ENCODE measurements at places on chromosomes 2 and 18.

- no peak for DNase-seq
Observed at GRCh38 chr2:207683438-207683837, 28.0 kb upstream of the CCNYL1 start.

GRCh38 chr2:10947446-10948187, 35.9 kb downstream of the KCNF1 start:
- no peak for DNase-seq

DNA sequence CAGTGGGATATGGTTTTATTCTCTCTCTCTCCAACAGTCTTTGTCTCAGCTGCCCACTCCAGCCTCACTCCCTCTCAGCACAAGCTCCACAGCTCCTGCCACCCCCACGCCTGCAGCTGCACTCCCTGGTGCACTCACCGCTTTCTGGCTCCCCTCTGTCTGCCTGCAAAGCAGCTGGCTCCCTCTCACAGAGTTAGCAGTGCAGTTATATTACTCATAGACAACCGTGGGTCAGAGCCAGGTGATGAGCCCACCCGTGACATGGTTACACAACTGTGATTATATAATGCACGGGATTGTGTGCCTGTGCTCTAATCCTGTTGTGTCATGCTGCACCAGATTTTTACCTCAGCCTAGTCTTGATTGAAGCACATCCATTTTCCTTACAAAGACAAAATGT, 276.9 kb upstream of the CHAC2 start:
- DNase-seq, result no peak

- no peak for DNase-seq
Observed at GRCh38 chr2:113167115-113167932, 6.4 kb upstream of the PSD4 start.

- DNase-seq, result no peak
Observed at GRCh38 chr2:86498468-86499260, 57.5 kb downstream of the KDM3A start.

DNA sequence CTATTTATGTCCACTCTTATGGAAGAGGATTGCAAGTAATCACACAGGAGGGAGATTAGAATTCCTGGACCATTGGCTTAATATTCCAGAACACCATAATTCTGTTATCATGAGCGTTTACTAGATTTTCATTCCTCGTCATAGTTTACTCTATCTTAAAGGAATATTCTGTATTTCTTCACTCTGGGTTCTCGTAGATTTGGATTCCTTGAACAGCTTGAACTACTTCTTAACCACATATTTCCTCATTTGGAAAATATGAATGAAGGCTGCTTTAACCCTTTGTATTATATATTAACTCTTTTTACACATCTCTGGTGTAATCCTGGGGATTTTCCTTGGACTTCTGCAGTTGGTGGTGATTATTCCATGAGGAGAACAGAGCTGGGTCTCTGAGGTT, 46.3 kb upstream of the CCBE1 start:
- no peak for DNase-seq

DNA sequence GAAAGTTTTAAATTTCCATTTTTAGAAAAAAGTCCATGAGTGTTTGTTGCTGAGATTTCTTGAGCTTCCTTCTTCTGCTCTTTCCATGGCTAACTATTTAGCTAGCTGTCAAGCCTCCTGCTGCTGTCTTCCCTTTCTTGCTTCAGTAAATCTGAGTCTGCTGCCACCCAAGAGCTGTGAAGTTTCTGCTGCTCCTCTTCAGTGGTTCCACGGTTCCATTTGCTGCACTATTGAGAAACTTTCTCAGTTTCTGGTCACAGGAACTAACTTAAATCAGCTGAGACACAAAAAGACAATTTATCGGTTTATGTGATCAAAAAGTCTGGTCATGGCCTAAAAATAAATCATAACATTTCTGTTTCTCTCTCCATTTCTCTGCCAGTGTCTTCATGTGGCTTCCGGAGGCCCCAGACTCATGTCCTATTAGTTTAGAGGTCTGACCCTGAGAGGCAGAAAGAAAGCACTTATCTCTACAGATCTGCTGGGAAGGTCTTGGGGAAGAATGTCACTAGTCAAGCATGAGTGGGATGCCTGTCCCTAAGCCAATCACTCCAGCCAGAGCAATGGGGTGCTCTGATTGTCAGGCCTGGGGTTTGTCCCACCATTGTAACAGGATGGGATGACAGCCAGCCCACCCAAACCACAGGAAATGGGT, 73.0 kb upstream of the ARL4C start:
- DNase-seq, result no peak

GRCh38 chr18:2971741-2972552, 41.0 kb downstream of the LPIN2 start:
- no peak for DNase-seq

- DNase-seq, result no peak
Observed at GRCh38 chr18:77067291-77068061, 65.1 kb downstream of the MBP start.

GRCh38 chr2:200705305-200706041, 106.2 kb upstream of the BZW1 start:
- DNase-seq, result no peak

DNA sequence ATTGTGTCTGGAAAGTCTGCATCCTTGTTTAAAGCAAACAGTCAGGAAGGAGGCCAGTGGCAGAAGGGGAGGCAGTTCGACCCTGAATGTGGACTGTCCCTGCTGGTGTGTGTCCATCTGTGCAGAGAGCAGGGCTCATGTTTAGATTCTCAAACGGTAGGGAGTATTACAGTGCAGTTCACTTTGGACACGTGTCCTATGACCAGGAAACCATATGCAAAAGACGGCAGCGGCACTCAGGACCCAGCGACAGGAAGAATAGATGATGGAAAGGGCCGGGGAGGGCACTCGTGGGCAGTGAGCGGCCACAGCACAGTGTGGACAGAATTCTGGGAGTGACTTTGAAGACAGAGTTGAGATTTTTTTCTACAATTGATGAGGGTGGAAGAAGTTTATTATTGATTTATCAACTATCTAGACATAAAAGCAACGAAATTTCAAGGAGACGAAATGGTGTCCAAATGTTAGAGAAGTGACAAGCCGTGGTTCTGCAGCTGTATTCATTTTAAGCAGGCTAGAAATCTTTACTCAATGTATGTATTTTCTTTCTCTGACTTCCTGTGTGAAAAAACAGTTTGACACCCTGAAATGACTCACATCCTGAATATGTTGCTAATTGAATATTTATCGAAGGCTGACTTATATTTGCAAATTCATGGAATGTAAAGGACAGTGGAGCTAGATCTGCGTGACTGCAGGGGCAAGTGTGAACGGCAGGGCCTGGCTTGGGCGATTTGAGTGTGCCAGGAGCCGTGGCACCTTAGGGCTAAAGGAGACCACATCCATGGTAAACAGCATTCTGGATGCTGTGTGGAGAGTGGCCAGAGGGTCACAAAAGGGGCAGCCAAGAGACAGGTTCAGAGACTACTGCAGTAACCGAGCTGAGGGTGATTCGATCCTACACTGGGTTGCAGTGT, 214.2 kb downstream of the PTGR3 start:
- DNase-seq, result no peak

DNA sequence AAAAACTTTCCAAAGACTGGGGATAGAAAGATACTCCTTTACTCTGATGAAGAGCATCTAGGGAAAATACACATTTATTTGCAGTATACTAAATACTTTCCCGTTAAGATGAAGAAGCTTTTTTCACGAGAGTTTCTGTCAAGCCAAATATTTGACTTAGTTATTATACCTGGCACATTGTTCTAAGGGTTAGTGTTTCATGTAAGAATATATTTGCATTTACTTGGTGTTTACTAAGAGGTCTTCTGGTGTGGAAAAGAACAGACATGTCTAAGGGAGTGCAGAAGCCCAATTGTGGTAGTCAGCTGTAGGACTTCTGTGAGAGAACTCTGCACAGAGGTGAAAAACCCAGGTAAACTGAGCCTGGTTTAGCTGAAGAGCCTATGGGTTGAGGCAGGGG, 457.6 kb upstream of the SOX11 start:
- DNase-seq, result no peak

GRCh38 chr2:62587592-62587991, 81.6 kb upstream of the TMEM17 start:
- DNase-seq, result no peak

DNA sequence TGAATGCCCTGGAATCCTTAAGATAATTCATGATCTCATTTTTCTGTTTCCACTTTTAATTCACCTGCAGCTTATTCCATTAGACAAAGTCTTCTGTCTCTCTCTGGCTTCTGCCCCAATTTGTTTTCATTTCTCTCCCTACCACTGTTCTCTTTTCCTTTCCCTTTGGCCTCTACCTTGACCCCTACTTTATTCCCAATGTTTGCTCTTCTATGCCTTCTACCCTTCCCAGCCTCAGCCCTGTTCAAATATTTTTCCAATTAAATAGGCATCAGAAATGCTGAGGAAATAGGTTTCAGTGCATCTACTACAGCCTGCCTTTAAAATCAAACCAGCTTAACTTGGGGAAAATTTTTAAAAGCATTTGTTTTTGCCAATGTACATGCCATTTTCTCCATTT, 443.7 kb upstream of the CWC22 start:
- no peak for DNase-seq

DNA sequence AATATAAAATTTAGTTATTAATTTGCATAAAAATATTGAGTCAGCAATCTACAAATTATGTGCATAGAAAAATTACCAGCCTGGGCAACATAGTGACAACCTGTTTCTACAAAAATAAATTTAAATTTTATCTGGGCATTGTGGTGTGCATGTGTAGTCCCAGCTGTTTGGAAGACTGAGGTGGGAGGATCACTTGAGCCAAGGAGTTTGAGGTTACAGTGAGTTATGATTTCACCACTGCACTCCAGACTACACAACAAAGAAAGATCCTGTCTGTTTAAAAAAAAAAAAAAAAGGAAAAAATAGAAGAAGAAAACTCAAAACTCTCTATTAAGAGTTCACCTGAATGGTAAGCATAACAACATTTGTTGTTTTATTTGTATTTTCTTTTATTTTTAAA, 1048.4 kb upstream of the CDH2 start:
- no peak for DNase-seq

DNA sequence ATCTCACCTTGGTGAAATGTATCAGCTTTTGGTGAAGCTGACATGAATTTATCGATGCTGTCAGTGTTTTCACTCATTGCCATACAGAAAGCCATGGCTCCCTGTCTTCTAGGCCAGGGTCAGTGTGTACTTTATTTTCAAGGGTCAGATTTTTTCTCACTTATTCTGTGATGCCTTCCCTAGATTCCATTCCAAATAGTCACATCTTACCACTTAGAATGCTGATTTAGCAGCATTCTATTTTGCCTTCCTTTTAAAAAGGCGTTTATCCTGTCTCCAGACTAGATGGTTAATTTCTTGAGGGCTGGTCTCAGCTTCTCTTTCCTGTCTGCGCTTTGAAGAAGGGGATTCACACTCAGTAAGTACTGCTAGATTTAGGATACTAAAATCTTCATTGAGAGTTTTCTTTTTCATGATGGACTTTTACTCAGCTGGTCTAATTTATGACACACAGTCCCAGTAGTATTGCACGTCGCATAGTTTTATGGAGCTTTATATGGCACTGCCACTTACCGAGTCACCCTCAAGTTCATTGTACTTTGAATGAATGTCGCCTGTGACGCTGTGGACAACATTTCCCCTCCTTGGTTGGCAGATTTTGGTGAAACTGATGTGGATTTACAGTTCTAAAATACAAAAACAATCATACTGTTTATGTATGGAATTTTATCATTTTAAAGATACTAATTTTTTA, 194.0 kb downstream of the ZNF407 start:
- no peak for DNase-seq

- DNase-seq, result no peak
Observed at GRCh38 chr2:20173496-20174402, 51.2 kb downstream of the SDC1 start.

GRCh38 chr2:138147796-138148195, 183.5 kb downstream of the HNMT start:
- no peak for DNase-seq

DNA sequence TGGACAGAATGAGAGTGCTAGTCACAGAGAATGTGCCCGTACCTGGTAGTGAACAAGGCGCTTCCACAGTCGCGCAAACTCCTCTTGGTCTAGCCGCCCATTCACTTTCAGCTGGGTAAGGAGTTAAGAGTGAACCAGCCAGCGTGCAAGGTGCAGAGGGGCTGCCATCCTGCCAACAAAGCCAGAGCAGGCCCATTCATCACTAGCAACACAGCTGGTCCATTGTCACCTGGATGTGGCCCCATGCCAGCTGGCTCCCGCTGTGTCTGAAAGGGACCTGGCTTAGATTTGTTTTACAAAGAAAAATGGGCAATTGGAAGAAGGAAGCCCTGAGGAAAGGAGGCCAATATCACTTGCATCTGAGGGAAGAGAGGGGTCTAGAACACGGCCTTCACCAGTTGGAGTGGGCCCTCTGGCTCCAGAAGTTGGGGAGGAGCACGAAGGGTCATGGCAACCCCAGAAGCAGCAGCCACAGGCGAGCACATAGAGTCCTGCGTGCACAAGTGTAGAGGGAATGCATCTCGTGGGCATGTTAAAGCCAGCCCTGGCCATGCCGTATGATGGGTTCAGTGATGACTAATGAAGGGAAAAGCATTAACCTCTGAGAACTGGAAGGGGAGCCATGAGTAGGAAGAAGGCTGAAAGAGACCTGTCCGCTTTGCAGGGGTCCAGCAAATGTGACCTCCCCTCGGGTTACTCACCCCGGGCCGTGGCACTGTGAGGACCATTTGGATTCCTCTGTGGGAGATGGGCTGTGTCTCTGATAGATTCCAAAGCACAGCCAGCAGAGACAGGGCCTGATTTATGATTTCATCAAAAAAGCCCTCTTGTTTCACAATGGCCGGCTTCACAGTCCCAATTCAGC, 70.6 kb downstream of the CAPN13 start:
- no peak for DNase-seq

GRCh38 chr18:9182852-9183399, 46.3 kb downstream of the ANKRD12 start:
- no peak for DNase-seq

DNA sequence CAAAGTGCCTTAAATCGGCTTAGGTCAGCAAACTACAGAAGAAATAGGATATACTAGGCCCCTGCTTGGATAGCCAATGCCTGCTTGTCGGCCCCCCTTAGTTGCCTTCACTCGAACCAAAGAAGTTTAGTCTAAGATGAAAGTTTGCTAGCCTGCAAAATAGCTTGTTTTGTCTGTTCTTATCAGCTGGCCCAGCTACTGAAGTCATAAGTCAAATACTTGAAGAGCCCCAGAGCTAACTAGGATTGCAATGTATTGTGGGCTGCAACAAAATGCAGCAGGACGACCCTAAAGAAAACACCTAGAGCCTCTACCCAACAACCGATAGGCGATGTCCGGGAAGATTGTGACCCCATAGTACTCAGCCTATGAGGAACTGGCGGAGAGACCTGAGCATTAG, 183.5 kb upstream of the HS6ST1 start:
- DNase-seq, result no peak

- no peak for DNase-seq
Observed at GRCh38 chr2:173053043-173053699, 22.5 kb upstream of the MAP3K20 start.

- DNase-seq, result no peak
Observed at GRCh38 chr18:3688690-3689089, 238.7 kb downstream of the TGIF1 start.

DNA sequence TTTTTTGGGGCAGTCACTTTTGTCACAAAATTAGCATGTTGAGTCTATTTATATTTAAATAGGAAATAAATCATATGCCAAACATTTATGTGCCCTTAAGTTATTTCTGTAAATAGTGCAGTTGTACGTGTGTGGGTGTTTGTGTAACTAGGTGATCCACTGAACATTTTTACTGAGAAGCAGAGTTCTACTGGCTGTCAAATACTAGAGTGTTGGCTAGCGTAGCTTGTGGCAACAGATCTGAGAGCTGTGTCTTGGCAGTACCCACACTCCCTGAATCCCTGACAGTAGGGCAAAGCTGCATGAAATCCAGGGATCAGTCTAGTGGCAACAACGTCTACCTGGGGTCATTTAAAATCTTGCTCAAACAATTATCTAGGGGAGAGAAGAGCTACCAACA, 273.1 kb upstream of the SLC8A1 start:
- DNase-seq, result no peak

Measured in stimulated activated CD4-positive, alpha-beta T cell treated with anti-CD3 and anti-CD28 coated beads, Interleukin-1b, Interleukin-23, amount 100 ng/mL, for 1 hour (primary cell).